ENCODE measurements at places on chromosomes 7 and 10. TPM values are rescaled to one million over a fixed set of nuclear protein-coding genes. Genes with fewer than 3 reads are reported as not detected.

The CRTAC1 gene
- total RNA-seq, result not detected

The PNLIP gene
- total RNA-seq, result not detected

The LRRC18 gene
- not detected for total RNA-seq

The SEC61A2 gene
- 2.2 TPM for total RNA-seq

The ASB10 gene
- total RNA-seq, result not detected

The VAX1 gene
- total RNA-seq, result not detected

The ATP6V0A4 gene
- not detected for total RNA-seq

The CAV2 gene
- 14.8 TPM for total RNA-seq

DNA sequence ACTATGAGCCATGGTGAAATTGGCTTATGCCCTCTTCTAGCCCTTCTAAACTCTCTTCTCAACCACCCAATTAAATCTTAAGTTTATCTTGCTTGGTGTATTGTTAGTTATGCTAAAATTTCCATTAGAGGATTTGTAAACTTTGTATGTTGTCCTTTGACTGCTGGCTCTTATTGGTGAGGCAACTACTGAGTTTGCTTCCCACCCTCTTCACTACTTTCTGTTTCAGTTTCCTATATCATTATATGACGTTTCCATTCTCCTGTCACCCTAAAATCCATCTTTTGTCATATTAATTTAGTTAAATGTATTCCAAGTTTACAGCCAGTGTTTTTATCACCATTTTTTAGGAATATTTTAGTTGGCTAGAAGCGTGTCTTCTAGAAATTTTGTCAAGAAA is 80.9 kb upstream of the VWC2 start:
- DNase-seq, result no peak

DNA sequence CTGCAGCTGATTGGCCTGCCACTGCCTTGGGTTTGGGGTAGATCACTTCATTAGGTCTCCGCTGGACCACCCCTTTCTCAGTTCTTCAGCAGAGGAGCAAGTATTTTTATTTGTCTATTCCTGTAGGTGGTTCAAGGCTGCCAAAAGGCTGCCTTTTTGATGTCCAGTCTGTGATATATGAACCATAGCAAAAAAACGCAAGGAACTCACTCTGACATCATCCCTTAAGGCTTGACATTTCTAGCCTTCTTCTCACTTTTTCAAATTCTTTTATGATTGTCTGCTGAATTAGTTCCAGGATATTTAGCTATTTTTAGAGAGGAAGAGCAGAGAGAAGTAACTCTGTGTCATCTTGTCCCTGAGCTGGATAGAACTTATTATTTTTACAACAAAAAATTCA is 269.2 kb downstream of the BAMBI start:
- no peak for DNase-seq

DNA sequence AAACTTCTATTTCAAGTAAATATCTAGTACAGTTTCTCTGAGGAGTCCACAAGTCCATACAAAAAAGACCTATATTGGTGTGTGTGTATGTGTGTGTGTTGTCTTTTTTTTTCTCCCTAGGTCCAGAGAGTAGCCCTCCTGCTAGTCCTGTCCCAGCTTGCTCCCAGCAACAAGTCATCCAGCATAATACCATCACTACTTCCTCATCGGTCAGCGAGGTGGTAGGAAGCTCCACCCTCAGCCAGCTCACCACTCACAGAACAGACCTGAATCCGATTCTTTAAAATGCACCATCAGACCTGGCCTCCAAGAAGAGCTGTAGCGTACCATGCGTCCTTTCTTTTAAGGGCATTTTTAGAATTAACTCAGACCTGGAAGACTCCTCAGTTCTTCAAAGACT is 139.1 kb downstream of the TRIL start:
- DNase-seq, result peak; percentile 5

- DNase-seq, result no peak
These were observed 115.0 kb downstream of the FAM107B start for GRCh38 chr10:14659626-14660196.

DNA sequence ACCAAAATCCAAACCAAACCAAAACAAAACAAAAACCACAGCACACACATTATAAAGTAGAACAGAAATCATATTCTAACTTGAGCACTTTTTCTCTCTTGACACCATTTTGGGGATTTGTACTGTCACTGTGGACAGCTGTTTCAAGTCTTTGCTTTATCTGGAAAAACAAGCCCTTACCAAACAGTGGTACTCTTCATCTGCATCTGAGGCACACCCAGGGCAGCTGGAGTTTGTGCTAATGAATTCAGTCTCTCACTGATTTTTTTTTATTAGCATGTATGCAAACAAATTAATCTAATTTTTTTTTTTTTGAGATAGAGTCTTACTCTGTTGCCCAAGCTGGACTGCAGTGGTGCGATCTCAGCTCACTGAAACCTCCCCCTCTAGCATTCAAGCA is 171.4 kb downstream of the RAPGEF5 start:
- no peak for DNase-seq

DNA sequence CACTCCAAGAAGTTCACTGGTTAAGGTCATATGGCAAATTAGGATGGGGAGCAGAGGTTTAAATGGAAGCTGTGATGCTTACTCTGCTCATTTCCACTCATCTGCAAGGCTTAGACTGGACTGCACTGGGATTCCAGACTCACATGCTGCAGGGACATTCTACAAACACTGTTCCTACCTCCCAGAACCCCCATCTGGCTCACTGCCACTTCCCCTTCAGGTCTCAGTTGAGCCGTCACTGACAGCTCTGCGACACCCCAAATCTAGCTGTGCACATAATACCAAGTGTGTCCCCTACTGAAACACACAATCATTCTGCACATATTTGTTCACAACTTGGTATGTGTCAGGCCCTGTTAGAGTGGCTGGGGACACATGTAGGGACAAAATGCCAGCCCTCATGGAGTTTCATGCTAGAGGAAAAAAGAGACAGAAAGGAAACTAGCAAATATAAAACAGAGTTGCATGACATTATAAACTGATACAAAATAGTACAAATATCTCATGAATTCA is 5.4 kb downstream of the PRKCQ start:
- DNase-seq, result no peak

DNA sequence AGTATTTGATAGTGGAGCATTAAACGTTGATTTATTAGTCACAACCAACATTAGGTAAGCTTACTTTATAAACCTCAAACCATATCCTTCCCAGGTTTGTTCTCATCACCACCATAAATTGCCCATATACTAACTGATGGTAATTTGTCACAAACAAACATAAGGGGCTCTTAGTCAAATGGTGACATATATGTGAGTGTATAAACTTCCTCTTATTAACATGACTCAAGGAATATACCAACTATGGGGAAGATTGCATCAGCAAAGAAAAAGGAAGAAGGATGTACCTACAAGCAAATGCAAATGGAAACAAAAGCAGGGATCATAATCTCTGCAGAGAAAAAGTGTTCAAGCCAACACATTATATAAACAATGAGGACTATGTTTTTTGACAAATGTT is 418.2 kb upstream of the AKR1E2 start:
- no peak for DNase-seq

GRCh38 chr10:36021096-36021495 is 379.0 kb upstream of the FZD8 start:
- no peak for DNase-seq

Measured in HT-29 (cell line).